ENCODE measurements at places on chromosomes 16 and 17. TPM values are rescaled to one million over a fixed set of nuclear protein-coding genes. Genes with fewer than 3 reads are reported as not detected.

STX1B gene
- 0.52 TPM for total RNA-seq

- H3K27me3 ChIP-seq: no peaks in the 10 kb centered on the region
- H3K36me3 ChIP-seq: no peaks in the 10 kb centered on the region
- no peak for DNase-seq
- no peaks in the 10 kb centered on the region for H3K4me1 ChIP-seq
Observed at GRCh38 chr16:22924492-22924891, 110.5 kb downstream of the HS3ST2 start.

- H3K27ac ChIP-seq: no peak overlapping the region
- H3K4me3 ChIP-seq: no peak overlapping the region
- DNase-seq: no peak
- no peaks in the 10 kb centered on the region for H3K27me3 ChIP-seq
Observed at GRCh38 chr16:3696425-3697218, 20.7 kb downstream of the TRAP1 start.

DNA sequence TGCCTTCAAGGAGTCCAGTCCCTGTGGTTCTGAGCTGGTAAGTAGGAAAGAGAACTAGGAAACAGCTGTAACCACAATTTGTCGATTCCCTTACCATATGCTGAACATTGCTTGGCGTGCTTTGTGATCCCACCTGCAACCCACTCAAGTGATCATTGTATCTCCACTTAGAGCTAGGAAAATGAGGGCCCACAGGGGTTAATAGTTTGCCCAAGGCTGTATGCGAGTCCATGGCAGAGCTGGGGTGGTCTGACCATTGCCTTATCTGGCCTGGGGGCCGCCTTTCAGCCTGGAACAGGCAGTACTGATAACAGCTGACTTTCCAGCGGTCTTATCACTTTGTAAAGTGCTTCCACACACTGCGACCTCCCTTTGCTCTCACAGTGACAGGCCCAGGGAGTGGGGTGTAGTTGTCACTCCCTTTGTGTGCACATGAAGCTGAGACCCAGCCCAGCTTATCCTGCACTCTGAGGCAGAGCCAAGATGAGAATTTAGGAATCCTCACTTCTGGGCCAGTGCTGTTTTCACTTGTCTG is 9.8 kb downstream of the MYL4 start:
- no peaks in the 10 kb centered on the region for H3K27me3 ChIP-seq
- no peaks in the 10 kb centered on the region for H3K4me1 ChIP-seq

RNF43 gene
- 38.5 TPM for total RNA-seq

- no peaks in the 10 kb centered on the region for H3K4me1 ChIP-seq
- peaks cover 11% of the 10 kb centered on the region for H3K27me3 ChIP-seq
- DNase-seq: no peak
- H3K27ac ChIP-seq: no peak overlapping the region
Observed at GRCh38 chr16:81785138-81785924, 6.2 kb downstream of the PLCG2 start.

DNA sequence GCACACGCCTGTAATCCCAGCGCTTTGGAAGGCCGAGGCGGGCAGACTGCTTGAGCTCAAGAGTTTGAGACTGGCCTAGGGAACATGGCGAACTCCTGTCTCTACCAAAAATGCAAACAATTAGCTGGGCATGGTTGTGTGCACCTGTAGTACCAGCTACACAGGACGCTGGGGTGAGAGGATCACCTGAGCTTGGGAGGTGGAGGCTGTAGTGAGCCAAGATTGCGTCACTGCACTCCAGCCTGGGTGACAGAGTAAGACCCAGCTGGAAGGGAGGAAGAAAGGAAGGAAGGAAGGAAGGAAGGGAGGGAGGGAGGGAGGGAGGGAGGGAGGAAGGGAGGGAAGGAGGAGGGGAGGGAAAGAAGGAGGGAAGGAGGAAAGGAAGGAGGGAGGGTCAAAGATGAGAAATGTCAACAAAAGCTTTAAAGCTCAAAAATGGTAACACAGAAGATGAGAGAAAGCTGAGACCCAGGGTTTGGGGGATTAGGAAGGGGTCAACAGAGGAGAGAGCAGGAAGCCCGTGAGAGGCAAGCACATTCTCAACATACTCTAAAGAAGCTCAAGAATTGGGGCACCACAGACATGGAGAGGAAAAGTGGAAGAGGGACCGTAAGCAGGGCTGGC is 5.0 kb upstream of the KRT19 start:
- peaks cover 4% of the 10 kb centered on the region for H3K4me1 ChIP-seq
- H3K4me3 ChIP-seq: no peak overlapping the region
- H3K36me3 ChIP-seq: no peaks in the 10 kb centered on the region

KRT23 gene
- 1.2 TPM for total RNA-seq

- no peak for DNase-seq
- no peaks in the 10 kb centered on the region for H3K27me3 ChIP-seq
- H3K4me3 ChIP-seq: no peak overlapping the region
- peaks cover 45% of the 10 kb centered on the region for H3K4me1 ChIP-seq
- peak overlapping the region; percentile 88 for H3K27ac ChIP-seq
Observed at GRCh38 chr17:50920041-50920410, 53.9 kb upstream of the TOB1 start.

- H3K27ac ChIP-seq: peak overlapping the region; percentile 26
- H3K27me3 ChIP-seq: no peaks in the 10 kb centered on the region
- no peak overlapping the region for H3K4me3 ChIP-seq
- no peaks in the 10 kb centered on the region for H3K4me1 ChIP-seq
- H3K36me3 ChIP-seq: no peaks in the 10 kb centered on the region
Observed at GRCh38 chr17:559551-560431, 154.8 kb downstream of the VPS53 start.

DNA sequence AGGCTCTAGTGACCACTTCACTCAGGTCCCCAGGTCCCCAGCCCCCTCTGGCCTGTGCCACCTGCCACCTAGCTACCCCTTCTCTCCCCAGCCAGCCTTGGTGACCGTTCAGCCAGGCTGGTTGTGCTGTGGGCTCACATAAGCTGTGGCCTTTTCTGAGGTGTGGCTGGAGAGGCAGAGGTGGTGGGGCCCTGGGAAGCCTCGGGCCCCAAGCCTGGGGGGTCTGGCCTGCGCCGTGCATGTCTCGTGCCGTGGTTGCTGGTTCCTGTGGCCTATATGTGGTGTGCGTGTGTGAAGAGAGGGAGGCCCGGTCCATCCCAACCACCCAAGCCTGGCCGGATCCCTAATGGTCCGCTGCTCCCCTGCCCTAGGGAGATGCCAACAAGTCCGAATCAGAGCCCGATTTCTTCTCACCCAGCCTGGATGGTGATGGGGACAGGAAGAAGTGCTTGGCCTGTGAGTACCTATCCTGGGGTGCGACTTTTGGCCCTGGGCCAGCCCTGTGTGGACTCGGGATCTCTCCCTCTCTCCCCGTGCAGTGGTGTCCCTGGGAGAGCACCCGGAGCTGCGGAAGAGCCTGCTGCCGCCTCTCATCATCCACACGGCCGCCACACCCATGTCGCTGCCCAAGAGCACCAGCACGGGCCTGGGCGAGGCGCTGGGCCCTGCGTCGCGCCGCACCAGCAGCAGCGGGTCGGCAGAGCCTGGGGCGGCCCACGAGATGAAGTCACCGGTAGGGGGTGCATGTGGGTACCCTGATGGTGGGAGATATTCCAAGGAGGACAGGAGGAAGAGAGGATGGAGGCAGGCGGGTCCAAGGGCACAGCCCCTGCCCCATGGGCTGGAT is 35.9 kb downstream of the CACNA1G start:
- DNase-seq: peak; percentile 50
- H3K27ac ChIP-seq: no peak overlapping the region
- H3K4me1 ChIP-seq: no peaks in the 10 kb centered on the region
- H3K4me3 ChIP-seq: no peak overlapping the region
- no peaks in the 10 kb centered on the region for H3K36me3 ChIP-seq

DNA sequence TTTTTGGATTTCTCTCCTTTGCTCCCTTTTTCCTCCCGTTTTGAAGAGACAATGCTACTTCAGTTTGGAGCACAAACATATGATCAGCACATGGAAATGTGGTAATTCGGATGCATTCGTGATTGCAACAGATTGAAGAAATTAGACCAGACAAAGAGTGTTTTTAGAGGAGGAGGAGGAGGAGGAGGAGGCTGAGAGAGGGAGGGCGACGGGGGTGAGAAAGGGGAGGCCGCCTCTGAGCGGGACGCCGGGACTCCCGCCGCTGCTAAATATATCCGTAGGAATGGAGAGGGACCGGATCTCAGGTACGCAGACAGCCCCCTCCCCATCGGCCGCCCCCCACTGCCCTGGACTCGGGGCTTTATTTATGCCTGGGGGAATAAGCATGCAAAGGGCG is 179.3 kb downstream of the SEC14L1 start:
- H3K4me3 ChIP-seq: peak overlapping the region; percentile 29
- peaks cover 30% of the 10 kb centered on the region for H3K4me1 ChIP-seq
- H3K27me3 ChIP-seq: no peaks in the 10 kb centered on the region
- no peak for DNase-seq

DNA sequence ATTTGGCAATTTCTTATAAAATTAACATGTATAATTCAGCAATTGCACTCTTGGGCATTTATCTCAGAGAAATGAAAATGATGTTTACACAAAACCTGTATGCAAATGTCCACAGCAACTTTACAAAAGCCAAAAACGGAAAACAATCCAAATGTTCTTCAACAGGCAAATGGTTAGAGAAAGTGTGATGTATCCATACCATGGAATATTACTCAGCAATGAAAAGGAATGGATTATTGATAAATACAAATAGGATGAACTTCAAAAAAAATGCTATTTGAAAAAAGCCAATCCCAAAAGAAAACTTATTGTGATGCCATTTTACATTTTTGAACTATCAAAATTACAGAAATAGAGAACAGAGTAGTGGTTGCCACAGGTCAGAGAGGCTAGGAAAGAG is 37.2 kb upstream of the ABCA10 start:
- DNase-seq: no peak
- no peaks in the 10 kb centered on the region for H3K36me3 ChIP-seq
- no peak overlapping the region for H3K4me3 ChIP-seq
- no peak overlapping the region for H3K27ac ChIP-seq

DNA sequence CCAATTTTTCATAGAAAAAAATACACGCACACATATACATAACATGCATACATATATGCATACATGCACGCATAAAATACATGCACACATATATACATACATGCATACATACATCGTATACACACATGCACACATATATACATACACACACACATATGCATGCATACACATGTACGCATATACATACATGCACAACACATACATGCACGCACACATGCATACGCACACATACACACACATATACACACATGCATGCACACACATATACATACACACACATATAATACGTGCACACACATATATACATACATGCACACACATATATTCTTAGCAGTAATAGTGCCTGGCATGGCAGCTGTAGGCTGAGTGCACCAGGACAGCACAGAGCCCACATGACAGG is 24.9 kb downstream of the USP36 start:
- H3K4me1 ChIP-seq: no peaks in the 10 kb centered on the region
- no peak for DNase-seq
- no peak overlapping the region for H3K4me3 ChIP-seq
- no peaks in the 10 kb centered on the region for H3K27me3 ChIP-seq

GRCh38 chr17:27647765-27648164 is 16.8 kb downstream of the LGALS9 start:
- no peaks in the 10 kb centered on the region for H3K36me3 ChIP-seq
- H3K27me3 ChIP-seq: no peaks in the 10 kb centered on the region
- peak overlapping the region; percentile 74 for H3K27ac ChIP-seq
- no peak overlapping the region for H3K4me3 ChIP-seq
- peak; percentile 85 for DNase-seq
- peaks cover 5% of the 10 kb centered on the region for H3K4me1 ChIP-seq

ASPA gene
- 2.0 TPM for total RNA-seq

DNA sequence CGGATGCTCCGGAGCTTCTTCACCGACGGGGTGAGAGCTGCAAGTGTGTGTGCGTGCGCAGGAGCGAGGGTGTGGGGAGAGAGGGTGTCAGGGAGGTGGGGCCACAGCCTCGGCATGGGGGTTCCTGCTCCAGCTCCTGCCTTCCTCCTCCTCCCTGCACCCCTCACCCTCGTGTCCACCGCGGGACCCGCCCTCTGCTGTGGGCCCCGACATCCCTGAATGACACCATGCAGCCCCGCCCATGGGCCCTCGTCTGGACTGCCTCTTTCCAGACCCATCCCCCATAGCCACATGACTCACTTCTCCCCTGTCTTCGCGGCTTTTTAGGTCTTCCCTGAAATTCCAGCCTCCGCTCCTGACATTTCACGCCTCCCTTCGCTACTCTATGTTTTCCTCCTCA is 41.6 kb downstream of the ARHGAP23 start:
- no peak for DNase-seq
- no peaks in the 10 kb centered on the region for H3K36me3 ChIP-seq
- no peaks in the 10 kb centered on the region for H3K27me3 ChIP-seq
- H3K4me3 ChIP-seq: no peak overlapping the region

- H3K4me1 ChIP-seq: no peaks in the 10 kb centered on the region
- DNase-seq: no peak
- no peak overlapping the region for H3K27ac ChIP-seq
- no peak overlapping the region for H3K4me3 ChIP-seq
Observed at GRCh38 chr17:13518261-13519000, 83.3 kb downstream of the HS3ST3A1 start.

DNA sequence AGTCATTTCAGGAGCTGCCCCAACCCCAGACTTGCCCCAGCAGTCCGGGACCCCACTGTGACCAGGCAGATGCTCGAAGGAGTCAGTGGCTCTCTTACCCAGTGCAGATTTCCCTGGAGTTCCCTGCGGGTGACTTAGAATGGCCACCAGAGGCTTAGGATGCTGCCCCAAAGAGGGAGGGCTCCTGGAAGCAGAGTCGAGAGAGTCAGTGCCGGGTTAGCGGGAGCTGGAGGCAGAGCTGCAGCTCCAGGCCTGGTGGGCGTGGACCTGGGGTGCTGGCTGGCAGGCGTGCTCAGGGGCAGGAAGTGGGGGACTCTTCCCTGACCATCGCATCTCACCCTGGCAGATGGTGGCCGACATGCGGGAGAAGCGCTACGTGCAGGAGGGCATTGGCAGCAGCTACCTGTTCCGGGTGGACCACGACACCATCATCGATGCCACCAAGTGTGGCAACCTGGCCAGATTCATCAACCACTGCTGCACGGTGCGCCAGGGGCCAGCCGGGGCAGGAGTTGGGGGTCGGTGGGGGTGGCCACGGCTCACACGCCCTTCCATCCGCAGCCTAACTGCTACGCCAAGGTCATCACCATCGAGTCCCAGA is 1.6 kb upstream of the HSD3B7 start:
- H3K4me1 ChIP-seq: no peaks in the 10 kb centered on the region
- DNase-seq: no peak
- no peak overlapping the region for H3K27ac ChIP-seq
- H3K36me3 ChIP-seq: peaks cover 9% of the 10 kb centered on the region

CIITA gene
- total RNA-seq: 9.6 TPM

- H3K36me3 ChIP-seq: no peaks in the 10 kb centered on the region
- peak overlapping the region; percentile 96 for H3K27ac ChIP-seq
- no peak for DNase-seq
- peaks cover 20% of the 10 kb centered on the region for H3K4me1 ChIP-seq
Observed at GRCh38 chr16:3022684-3023414, 893 bp downstream of the HCFC1R1 start.

All from colonic mucosa (tissue), 4 donors.